IMR-90 (cell line): ENCODE measurements at places on chromosomes 4 and X. TPM values are rescaled to one million over a fixed set of nuclear protein-coding genes. Genes with fewer than 3 reads are reported as not detected.

Gene NUDT6
- 2.7 and 4.2 TPM in 2 replicates for total RNA-seq

Gene UXT
- 128 and 164 TPM in 2 replicates for total RNA-seq

Gene CSAG3
- total RNA-seq, result not detected in 2 replicates

Gene ARHGAP4
- 0.18 and 0.28 TPM in 2 replicates for total RNA-seq

Gene BGN
- 10.0 and 11.3 TPM in 2 replicates for total RNA-seq

Gene TCP11X2
- not detected in 2 replicates for total RNA-seq

Gene EPGN
- total RNA-seq, result 0.18 TPM in 1 of 2 replicates, not detected in the other

Gene CTAG1B
- not detected in 2 replicates for total RNA-seq

Gene SPIN2A
- total RNA-seq, result 0.18 and 0.28 TPM in 2 replicates

Gene FAM184B
- 0.18 and 0.28 TPM in 2 replicates for total RNA-seq

Gene EMD
- 9.9 and 11.4 TPM in 2 replicates for total RNA-seq
